ENCODE measurements at places on chromosomes 4 and X.

- DNase-seq = no peak
These were observed 497.9 kb downstream of the SMARCA1 start for GRCh38 chrX:129025376-129025775.

GRCh38 chr4:81142744-81143143 is 72.3 kb downstream of the PRKG2 start:
- DNase-seq = no peak

DNA sequence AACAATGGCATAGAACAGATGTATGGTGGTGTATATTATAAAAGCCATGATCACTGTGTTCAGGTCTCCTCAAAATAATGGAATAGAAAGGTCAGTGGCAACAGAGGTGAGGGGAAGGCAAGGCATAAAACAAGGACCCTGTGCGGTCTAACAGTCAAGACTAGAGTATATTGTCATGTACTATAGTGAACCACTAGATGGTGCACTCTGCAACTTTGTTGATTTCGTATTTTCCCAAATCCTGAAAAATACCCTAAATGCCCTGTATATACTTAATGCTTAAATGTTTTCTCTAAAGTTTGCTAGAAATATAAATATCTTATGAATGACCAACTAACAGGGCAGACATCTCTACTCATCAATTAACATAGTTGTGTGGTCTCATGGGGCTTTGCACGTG is 453.0 kb downstream of the PCDH11X start:
- DNase-seq = no peak

- DNase-seq = no peak
These were observed 29.4 kb upstream of the ADRA2C start for GRCh38 chr4:3736806-3737205.

DNA sequence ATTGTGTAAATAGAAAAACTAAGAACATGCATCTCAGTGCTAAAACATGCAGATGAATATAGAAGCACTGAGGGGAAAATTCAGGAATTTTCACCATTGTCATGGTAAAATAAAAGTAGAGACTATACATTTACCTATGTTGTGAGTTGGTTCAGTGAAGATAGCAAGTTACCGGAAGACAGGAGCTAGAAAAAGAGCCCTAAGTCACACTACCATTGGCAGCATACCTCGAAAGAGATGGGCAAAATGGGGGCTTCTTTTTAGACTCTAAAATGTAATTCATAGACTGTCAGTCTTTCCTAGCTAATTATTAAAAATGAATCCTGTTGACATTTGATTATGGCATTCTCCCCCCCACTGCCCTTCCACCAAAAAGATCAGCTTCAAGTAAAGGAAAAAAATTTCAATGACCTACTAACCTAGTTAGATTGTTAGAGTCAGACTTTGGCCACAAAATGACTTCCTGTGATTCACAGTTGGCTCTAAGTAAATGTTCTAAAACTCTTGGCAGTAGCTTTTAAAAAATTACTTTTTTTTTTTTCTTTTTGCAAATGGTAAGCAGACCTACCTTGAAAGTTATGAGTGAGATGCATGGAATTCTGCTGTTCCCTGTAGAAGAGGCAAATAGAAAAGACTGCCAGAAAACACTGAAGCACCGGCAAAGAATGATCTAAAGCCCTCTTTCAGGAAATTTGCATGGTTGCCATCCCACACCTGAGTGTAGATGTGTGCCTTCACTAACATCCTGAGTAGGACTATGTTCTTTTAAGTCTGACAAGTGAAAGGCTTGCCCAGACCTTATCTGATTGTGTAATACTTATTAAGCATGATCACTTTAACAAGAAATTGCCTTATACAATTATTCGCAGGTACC is 26.4 kb upstream of the ARSJ start:
- DNase-seq = peak; percentile 13

GRCh38 chrX:42399632-42400024 is 378.3 kb downstream of the PPP1R2C start:
- peak; percentile 0 for DNase-seq

DNA sequence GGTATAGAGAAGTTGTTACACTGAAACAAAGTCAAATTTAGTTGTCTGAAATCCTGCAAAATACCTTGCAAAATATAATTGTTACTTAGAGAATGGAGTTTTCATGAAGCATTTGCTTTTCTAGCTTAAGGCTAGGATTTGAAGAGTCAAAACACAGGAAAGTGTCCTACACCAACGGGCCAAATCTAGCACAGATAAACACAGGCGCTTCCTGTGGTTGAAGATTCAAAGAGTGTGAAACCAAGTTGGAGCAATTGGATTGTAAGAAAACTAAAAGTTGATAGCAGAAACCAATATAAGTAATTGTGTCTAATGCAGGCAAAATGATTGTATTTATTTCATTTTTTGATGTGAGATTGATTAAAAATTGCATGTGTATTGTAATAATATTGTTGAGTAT is 2002.5 kb upstream of the TENM3 start:
- DNase-seq = no peak

DNA sequence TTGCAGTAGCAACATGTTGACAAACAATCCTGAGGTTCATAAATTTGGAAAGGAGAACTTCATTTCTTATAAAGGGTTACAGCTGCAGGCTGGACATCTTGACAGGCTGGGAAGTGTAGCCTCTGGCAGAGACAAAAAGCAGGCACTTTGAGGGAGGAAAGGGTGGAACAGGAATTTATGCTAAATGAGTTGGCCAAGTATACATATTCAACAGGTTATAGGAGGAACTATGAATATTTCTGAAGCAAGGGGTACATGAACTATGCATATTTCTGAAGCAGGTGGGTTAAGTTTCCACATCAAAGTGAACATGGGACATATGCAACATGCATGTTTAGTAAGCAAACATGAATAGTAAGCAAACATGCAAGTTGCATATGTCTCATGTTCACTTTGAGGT is 1.6 kb upstream of the ANTXR2 start:
- no peak for DNase-seq

- DNase-seq = no peak
These were observed 11.0 kb downstream of the SRD5A3 start for GRCh38 chr4:55356991-55357461.

GRCh38 chr4:10456595-10457254 is 501 bp downstream of the ZNF518B start:
- peak; percentile 56 for DNase-seq

GRCh38 chr4:121777625-121778024 is 12.7 kb upstream of the SMIM43 start:
- no peak for DNase-seq

- DNase-seq = no peak
These were observed 6.7 kb upstream of the GPRIN3 start for GRCh38 chr4:89314291-89314690.

DNA sequence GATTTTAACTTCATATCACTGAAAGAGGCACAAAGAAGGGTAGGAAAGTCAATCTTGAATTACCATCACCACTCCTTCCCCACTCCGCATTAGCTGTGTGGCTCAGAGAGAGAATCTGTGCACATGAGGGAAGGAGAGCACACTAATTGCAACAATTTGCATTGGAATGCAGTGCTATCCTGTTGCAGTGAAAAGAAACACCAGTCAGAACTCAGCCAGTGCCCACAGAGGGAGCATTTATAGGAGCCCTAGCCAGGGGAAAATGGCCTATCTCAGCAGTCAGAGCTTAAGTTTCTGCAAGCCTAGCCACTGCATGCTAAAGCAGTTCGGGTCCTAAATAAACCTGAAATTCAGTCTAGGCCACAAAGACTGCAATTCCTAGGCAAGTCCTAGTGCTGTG is 159.4 kb upstream of the AR start:
- DNase-seq = no peak

- DNase-seq = no peak
These were observed 33.7 kb downstream of the COQ2 start for GRCh38 chr4:83250687-83251446.

DNA sequence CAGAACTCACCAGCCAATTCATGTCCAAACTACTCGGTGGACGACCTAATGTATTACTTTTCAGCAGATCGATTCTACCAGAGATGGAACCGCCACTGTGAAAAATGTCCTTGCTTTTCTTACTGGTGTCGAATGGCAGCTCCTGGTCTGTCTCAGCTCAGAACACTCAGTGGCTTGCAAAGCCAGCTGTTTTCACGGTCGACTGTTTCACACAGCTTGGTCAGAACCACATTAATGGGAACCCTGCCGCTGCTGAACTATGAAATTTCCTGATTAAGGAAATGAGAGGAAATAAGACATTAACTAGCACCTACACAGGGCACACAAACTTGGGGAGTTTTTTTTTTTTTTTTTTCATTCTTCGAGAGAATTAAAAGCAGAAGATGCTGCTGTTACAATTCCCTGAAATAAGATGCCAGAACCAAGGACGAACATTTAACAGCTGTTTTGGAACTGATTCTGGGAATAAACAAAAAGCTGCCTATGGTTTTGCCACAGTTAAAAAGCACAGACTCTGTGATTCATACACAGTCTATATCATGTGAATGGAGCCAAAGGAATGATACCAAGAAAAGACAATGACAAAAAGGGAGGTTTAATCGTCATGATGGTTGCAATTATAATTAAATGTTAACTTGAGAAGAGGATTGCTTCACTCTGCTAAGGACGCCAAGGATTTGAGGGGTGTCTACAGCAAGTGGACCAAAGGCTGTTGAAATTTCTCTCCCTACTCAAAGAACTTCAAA is 31.3 kb downstream of the SUPT20HL2 start:
- DNase-seq = no peak

DNA sequence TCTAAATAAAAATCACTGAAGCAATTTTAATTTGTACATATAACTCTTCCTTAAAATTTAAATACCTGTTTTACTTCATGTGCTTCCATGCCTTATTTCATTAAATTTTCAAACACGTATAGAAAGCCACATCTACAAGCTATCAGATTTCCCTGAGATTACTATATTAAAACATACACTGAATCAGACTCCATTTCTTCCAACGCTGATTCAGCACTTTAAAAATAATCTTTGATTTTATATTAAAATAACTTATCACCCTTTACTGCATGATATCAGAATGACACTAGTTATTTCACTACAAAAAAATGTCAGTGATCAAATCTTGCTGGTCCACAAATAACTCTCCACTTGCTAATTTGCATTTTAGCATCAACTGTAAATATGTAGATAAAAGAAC is 550.8 kb downstream of the IL1RAPL1 start:
- no peak for DNase-seq

DNA sequence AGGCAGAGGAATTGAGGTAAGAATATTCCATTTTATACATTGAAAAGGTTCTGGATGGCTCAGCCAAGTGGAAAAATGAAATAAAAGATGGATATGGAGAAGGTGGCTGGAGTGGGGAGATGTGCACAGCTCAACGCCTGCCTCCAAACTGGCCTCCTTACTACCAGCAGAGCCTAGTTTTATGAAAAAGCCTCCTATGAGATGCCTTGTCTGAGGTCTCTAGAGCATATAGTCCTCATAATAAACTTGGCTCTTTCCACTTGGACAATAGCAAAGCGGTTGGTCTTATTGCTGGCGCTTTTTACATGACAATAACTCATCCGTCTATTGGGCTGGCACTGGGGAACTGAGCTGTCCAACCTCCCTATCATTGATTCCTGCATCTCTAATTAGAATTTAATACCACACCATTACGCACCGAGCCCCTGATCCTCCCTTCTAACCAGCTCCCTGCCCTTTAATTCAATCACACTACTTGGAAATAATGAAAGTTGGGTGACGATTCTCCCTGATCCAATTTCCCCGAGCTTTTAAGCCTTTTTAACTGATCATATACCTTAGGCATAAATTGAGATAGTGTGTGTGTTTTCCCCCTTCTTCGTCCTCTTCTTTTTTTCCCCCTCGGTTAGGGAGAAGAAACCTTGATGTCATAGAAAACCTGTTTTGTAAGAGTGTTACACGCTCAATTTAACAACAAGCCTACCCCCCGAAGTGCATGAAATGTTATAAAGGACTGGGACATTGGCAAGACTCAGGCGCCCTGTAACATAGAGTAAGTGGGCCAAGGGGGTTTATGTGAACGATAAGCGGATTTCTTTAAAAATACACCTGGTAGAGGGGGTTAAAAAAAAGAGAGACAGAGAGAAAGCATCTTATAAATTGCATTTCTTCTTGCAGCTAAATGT is at the start of gene PHOX2B:
PHOX2B (minus strand) TSS at position 155 of the 905 bp plus-strand sequence; CDS start at position 40, 115 bp downstream.
- DNase-seq = no peak

- DNase-seq = no peak
These were observed 1236.5 kb upstream of the TENM3 start for GRCh38 chr4:181006499-181007260.

DNA sequence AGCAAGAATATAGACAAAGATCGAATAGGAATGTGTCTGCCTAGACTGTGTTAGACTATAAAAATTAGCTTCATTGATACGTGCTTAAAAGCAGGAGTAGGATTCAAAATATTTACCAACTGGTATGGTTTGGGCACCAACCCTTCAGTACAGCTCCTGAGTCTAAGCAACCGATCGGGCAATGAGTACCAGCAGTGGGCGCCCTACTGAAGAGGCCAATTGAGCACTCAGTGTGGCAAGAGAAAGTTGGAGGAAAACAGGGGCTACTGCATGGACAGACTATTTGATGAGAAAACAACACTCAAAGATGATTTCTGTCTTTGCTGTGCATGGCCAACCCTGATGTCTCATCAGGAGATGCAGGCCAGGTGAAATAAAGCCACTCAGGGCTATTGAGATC is 176.0 kb upstream of the NWD2 start:
- no peak for DNase-seq

DNA sequence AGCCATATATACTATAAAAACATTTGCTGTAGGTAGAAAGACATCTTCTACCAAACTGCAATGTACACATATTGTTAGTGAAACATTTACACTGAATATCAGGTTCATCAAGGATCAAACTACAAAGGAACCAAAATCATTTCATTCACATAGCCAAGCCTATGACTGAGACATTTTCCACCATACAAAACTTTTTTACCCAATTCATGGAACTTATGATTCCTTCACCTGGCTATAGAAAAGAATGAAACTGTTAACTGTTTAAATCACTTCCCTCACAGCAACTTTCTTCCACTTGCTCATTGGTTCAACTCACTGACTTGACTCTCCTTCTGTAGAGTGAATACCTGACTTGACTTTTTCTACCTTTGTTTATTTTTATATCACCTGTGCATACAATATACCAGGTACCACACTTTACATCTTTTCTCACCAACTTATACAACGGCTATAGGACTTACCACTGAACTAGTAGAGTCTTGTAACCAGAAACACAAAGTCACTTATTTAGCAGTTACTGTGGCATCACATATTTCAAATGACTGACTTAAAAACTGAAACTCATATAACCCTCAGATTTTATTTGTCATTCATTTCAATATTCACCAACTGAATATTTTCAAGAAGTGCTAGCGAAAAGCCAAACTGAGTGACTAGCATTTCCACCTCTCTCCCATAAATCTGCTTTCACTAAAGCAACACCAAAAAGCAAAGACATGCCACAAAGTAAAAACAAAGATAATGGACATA is 30.9 kb downstream of the CAMK2D start:
- DNase-seq = no peak

- no peak for DNase-seq
These were observed 57.3 kb upstream of the MXRA5 start for GRCh38 chrX:3403748-3404147.

GRCh38 chr4:137881641-137882040 is 349.3 kb upstream of the PCDH18 start:
- no peak for DNase-seq

GRCh38 chr4:116070283-116070682 is 956.9 kb upstream of the NDST4 start:
- DNase-seq = no peak

Measured in CD4-positive, alpha-beta T cell treated with Interleukin-2 at 100 ng/mL for 4 hours (primary cell).